ENCODE measurements at places on chromosomes 3 and 15. TPM values are rescaled to one million over a fixed set of nuclear protein-coding genes. Genes with fewer than 3 reads are reported as not detected.

Gene CFAP20DC
- 1.6 TPM for total RNA-seq

GRCh38 chr3:124315215-124316033 is 323.5 kb upstream of the ROPN1 start:
- H3K27ac ChIP-seq: no peak overlapping the region
- DNase-seq: no peak
- H3K4me1 ChIP-seq: no peaks in the 10 kb centered on the region

- H3K4me3 ChIP-seq: no peak overlapping the region
- no peak for DNase-seq
- H3K27me3 ChIP-seq: peaks cover 2% of the 10 kb centered on the region
- H3K4me1 ChIP-seq: no peaks in the 10 kb centered on the region
- no peak overlapping the region for H3K27ac ChIP-seq
- H3K36me3 ChIP-seq: no peaks in the 10 kb centered on the region
Observed at GRCh38 chr3:157544501-157545130, 41.4 kb upstream of the VEPH1 start.

Gene CFAP91
- total RNA-seq: not detected

GRCh38 chr15:47570044-47570443 is 147.3 kb upstream of the SEMA6D start:
- no peaks in the 10 kb centered on the region for H3K36me3 ChIP-seq
- no peak overlapping the region for H3K4me3 ChIP-seq
- DNase-seq: no peak
- no peaks in the 10 kb centered on the region for H3K27me3 ChIP-seq

DNA sequence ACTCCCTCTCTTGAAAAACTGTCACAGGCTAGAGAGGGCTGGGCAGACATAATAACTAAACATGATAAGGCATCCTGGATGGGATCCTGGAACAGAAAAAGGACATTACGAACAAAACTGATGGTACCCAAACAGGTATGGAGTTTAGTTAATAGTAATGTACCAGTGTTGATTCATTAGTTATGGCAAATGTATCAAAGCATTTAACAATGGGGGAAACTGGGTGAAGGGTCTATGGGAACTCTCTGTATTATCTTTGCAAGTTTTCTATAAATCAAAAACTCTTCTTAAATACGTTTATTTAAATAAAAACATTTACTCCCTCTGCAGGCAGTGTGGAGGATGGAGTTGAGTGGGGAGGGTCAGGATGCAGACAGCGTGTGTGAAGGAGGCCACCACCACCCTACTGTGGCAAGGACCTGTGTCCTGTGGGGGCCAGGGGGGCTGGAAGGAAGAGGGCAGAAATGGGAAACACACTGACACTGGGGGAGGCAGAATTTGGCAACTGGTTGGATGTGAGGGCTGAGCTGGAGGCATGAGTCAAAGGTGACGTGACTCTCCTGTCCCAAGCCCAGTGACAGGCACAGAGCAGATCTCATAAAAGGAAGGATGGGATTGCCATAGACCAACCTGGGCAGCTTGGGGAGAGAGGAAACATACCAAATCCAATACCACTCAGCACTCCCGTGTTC is 59.6 kb upstream of the ITGA11 start:
- H3K27ac ChIP-seq: no peak overlapping the region
- no peaks in the 10 kb centered on the region for H3K4me1 ChIP-seq
- H3K36me3 ChIP-seq: no peaks in the 10 kb centered on the region
- H3K4me3 ChIP-seq: no peak overlapping the region
- H3K27me3 ChIP-seq: peaks cover 34% of the 10 kb centered on the region
- DNase-seq: no peak

DNA sequence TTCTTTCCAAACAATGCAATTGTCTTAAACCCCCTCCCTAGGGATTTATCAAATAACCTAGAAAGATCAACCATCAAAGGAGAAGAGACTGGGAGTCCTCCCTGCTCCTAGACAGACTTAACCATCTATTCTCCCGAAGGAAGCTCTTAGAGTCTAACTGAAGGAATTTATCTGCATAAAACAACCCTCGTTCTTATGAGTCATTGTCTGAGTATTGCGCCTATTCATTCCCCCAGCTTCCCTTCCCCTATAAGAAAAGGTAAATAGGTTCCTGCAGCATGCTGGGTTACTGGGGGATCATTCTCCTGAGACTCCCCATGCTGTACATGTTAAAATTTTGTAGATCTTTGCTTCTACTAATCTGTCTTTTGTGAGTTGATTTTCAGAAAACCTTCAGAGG is 412.7 kb downstream of the OCA2 start:
- no peak overlapping the region for H3K4me3 ChIP-seq
- no peaks in the 10 kb centered on the region for H3K36me3 ChIP-seq
- no peaks in the 10 kb centered on the region for H3K27me3 ChIP-seq
- no peaks in the 10 kb centered on the region for H3K4me1 ChIP-seq
